Calu3 (cell line): ENCODE measurements at places on chromosomes 4 and X.

DNA sequence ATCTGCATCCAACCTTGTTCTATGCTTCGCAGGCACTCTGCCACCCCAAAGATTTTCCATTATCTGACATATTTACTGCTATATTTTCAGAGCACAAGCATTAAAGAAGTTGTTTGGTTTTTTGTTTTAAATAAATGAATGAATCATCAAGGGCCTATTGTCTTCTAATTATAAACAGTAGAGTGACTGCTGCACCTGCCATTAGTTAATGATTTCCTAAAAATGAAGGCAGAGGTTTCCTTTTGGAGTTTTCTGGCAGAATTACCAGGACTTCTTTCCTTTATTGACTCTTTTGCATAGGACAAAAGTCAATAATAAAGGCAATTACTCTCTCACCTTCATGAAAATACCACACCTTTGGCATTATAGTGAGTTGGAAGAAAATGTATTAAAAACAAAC lies 238.1 kb downstream of the INPP4B start:
- H3K27me3 ChIP-seq: no peaks in the 10 kb centered on the region
- DNase-seq: no peak
- peaks cover 14% of the 10 kb centered on the region for H3K4me1 ChIP-seq
- H3K36me3 ChIP-seq: no peaks in the 10 kb centered on the region
- H3K4me3 ChIP-seq: no peak overlapping the region

DNA sequence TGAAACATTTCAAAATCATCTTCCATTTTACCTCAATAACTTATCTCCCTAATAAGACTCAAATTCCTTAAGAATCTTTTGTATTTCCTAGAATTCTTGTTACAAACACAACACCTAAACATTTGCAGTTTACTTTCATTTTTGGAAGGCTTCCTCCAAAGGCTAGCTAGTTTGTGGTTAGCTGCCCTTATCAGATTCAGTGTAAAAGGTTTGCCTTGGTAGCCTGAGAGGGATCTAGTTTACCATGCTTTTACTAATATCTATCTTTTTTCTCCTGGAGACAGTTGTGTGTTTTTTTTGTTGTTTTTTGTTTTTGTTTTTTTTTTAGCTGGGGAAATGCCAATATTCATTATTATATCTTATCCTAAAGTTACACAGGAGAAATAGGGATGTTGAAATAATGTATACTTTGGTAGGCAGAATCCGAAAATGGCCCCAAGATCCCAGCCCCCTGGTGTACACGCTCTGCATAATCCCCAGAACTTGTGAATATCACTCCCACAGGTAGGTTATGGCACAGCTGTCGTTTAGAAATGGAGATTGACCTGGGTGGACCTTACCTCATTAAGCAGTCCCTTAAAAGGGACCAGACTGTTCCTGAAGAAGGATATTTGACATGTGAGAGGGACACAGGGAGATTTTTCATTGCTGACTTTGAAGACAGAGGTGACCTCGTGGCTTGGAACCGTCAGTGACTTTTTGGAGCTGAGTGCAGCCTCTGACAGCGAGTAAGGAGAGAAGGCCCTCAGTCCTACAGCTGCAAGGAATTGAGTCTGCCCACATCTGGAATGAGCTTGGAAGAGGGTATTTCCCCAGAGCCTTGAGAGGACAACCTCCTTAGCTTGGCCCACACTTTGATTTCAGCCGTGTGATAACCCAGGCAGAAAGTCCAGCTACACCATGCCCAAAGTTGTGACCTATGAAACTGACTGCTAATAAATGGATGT lies 33.4 kb downstream of the SEPTIN11 start:
- no peaks in the 10 kb centered on the region for H3K27me3 ChIP-seq
- peaks cover 4% of the 10 kb centered on the region for H3K36me3 ChIP-seq
- no peak overlapping the region for H3K4me3 ChIP-seq
- no peak for DNase-seq
- H3K4me1 ChIP-seq: peaks cover 48% of the 10 kb centered on the region

GRCh38 chr4:15547392-15547791 lies 77.7 kb downstream of the CC2D2A start:
- no peak for DNase-seq
- H3K27ac ChIP-seq: no peak overlapping the region
- no peak overlapping the region for H3K4me3 ChIP-seq
- peaks cover 15% of the 10 kb centered on the region for H3K4me1 ChIP-seq
- H3K27me3 ChIP-seq: no peaks in the 10 kb centered on the region
- no peaks in the 10 kb centered on the region for H3K36me3 ChIP-seq

- no peak for DNase-seq
- no peak overlapping the region for H3K4me3 ChIP-seq
- H3K27ac ChIP-seq: no peak overlapping the region
- no peaks in the 10 kb centered on the region for H3K27me3 ChIP-seq
Observed at GRCh38 chrX:154988719-154989118, 33.8 kb downstream of the F8 start.

- peaks cover 51% of the 10 kb centered on the region for H3K4me1 ChIP-seq
- no peaks in the 10 kb centered on the region for H3K27me3 ChIP-seq
- no peaks in the 10 kb centered on the region for H3K36me3 ChIP-seq
- H3K27ac ChIP-seq: no peak overlapping the region
Observed at GRCh38 chrX:17030580-17031270, 84.3 kb downstream of the REPS2 start.

- H3K4me1 ChIP-seq: no peaks in the 10 kb centered on the region
- no peaks in the 10 kb centered on the region for H3K36me3 ChIP-seq
- no peak overlapping the region for H3K27ac ChIP-seq
- DNase-seq: no peak
- H3K27me3 ChIP-seq: no peaks in the 10 kb centered on the region
Observed at GRCh38 chrX:63809173-63809572, 24.2 kb upstream of the ARHGEF9 start.

DNA sequence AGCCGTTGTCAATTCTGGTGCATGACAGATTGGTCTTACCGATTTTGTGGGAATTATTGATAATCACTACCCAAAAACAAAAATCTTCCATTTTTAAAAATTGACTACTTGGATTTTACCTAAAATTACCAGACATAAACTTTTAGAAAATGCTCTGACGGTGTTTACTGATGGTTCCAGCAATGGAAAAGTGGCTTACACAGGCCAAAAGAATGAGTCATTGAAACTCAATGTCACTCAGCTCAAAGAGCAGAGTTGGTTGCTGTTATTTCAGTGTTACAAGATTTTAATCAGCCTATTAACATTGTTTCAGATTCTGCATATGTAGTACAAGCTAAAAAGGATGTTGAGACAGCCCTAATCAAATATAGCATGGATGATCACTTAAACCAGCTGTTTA lies 23.0 kb upstream of the UGT2B17 start:
- H3K27me3 ChIP-seq: no peaks in the 10 kb centered on the region
- no peak for DNase-seq
- H3K36me3 ChIP-seq: no peaks in the 10 kb centered on the region
- H3K4me1 ChIP-seq: peaks cover 24% of the 10 kb centered on the region
- H3K27ac ChIP-seq: no peak overlapping the region
- H3K4me3 ChIP-seq: no peak overlapping the region

GRCh38 chr4:186216465-186217024 lies 10.8 kb upstream of the KLKB1 start:
- no peak overlapping the region for H3K4me3 ChIP-seq
- DNase-seq: no peak
- H3K4me1 ChIP-seq: no peaks in the 10 kb centered on the region
- no peak overlapping the region for H3K27ac ChIP-seq
- H3K27me3 ChIP-seq: no peaks in the 10 kb centered on the region

DNA sequence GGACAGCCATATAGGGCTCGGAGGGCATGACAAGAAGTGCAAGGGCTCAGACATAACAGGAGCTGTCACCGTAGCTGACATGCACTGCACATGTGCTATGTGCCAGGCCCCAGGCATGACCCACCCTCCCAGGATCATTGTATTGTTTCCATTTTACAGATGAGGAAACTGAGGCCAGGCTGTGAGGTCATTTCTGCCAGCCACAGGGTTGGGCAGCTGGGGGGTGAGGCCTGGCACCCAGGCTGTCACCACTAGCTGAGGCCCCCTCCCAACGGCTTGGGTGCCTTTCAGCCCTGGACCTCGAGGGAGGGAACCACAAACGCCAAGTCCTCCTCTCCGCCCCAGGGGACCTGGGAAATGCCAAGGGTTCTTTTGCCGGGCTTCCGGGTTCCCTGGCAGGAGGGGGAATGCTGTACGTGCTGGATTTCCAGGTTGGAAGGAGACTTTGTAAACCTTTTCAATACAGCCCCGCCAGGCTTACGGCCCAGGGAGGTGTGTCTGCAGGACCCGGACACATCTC lies 12.6 kb downstream of the TREX2 start:
- no peaks in the 10 kb centered on the region for H3K4me1 ChIP-seq
- H3K27me3 ChIP-seq: peaks cover 85% of the 10 kb centered on the region

DNA sequence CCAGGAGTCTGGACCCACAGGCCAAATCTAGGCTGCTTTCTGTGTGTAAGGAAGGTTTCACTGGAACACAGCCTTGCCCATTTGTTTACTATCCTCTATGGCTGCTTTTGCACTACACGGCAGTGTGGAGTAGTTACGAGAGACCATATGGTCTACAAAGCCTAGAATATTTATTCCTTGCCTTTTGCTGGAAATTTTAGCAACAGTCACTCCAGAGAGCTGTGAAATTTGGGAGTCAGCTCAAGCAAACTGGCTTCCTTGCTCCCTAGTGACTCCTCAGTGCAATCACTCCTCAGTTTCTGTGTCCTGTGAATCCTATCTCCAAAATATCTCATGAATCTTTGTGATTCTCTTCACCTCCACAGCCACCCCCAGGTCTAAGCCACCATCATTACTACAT lies 99.0 kb upstream of the CPEB2 start:
- peaks cover 5% of the 10 kb centered on the region for H3K27me3 ChIP-seq
- no peaks in the 10 kb centered on the region for H3K36me3 ChIP-seq
- peaks cover 6% of the 10 kb centered on the region for H3K4me1 ChIP-seq
- H3K4me3 ChIP-seq: no peak overlapping the region
- no peak overlapping the region for H3K27ac ChIP-seq
- no peak for DNase-seq

- no peak overlapping the region for H3K4me3 ChIP-seq
- no peaks in the 10 kb centered on the region for H3K36me3 ChIP-seq
- H3K4me1 ChIP-seq: no peaks in the 10 kb centered on the region
- H3K27me3 ChIP-seq: no peaks in the 10 kb centered on the region
- no peak overlapping the region for H3K27ac ChIP-seq
Observed at GRCh38 chr4:147927377-147928137, 195.7 kb downstream of the ARHGAP10 start.

DNA sequence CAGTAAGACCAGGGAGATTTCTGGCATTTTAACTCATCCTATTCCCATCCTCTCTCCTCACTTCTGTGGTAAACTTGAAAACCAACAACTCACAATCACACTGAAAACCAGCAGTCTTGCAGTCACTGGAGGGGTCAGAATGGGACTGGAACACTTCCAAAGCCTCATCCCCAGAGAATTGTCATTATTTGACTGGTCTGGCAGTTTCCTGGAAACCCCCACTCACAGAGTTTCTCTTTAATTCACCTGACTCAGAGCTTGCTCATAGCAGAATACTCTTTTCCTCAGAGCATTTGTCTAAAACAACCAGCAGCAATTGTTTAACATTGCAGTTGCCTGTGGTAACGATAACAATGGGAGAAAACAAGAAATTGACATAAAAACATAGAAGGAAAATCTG lies 7.3 kb upstream of the RAB9B start:
- no peak overlapping the region for H3K27ac ChIP-seq
- no peaks in the 10 kb centered on the region for H3K27me3 ChIP-seq
- no peaks in the 10 kb centered on the region for H3K36me3 ChIP-seq
- no peak for DNase-seq

DNA sequence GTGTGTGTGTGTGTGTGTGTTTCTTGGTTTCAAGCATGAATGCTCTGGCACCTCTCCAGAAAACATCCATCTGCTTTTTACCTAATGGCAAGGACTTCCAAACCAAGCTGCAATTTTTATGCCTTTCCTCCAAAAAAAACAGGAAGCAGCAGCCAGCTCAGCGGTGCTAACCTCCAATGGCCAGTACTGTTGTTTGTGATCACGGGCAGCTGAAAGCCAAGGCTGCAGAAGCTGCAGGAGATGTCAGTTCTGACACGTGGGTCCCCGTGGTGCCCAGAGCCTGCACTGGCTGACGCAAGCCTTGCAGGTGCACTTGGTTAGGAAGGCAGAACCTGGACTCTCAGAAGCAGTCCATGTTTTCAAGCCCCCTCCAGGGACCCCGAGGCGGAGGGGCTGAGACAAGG lies 313.6 kb upstream of the DDX53 start:
- no peak overlapping the region for H3K4me3 ChIP-seq
- no peaks in the 10 kb centered on the region for H3K27me3 ChIP-seq
- no peaks in the 10 kb centered on the region for H3K36me3 ChIP-seq
- no peak for DNase-seq
- no peaks in the 10 kb centered on the region for H3K4me1 ChIP-seq

DNA sequence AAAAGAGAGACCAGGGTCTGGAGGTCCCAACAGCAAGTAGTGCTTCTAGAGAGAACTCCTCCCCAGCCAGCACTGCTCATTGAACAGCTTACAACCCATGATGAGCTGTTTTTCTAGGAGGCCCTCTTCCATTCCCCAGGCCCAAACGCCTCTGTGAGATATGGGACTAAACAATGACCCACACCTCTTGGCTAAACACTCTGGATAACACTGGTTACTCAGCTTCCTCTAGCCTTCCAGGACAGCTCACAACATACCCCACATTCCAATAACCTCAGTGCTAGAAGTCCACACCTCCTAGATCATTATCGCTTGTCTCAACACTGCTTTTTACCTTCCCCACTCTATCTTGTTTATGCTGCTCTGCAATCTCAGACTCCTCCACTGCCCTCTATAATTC lies 35.4 kb upstream of the PGRMC2 start:
- H3K27me3 ChIP-seq: no peaks in the 10 kb centered on the region
- no peaks in the 10 kb centered on the region for H3K36me3 ChIP-seq
- H3K4me3 ChIP-seq: no peak overlapping the region
- no peak overlapping the region for H3K27ac ChIP-seq
